NCI-H2227 treated with DMSO at 0.1 percent for 48 hours (cell line): ENCODE measurements at places on chromosomes 3 and 15.

DNA sequence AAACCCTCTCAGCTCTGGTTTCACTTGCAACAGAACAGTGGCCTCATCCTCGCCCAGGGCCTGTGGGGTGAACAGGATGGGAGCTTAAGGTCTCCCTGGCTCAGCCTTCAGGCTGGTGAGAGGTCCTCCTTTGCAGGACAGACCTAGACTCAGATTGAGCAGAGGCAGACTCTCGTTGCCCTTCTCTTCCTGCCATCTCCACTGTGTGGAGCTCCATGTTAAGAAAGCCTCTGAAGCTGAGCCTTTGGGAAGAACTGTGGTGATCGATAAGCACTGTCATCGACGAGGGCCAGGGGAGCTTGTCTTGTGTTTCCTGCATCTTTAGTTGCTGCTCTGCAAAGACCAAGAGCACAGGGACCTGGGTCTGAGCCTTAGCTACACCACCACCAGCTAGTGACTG, 37.8 kb upstream of the GRIP2 start:
- DNase-seq: no peak

GRCh38 chr15:63384906-63385305, 3.3 kb upstream of the CA12 start:
- no peak for DNase-seq

- DNase-seq: no peak
Observed at GRCh38 chr3:22263042-22263441, 512.0 kb upstream of the ZNF385D start.

DNA sequence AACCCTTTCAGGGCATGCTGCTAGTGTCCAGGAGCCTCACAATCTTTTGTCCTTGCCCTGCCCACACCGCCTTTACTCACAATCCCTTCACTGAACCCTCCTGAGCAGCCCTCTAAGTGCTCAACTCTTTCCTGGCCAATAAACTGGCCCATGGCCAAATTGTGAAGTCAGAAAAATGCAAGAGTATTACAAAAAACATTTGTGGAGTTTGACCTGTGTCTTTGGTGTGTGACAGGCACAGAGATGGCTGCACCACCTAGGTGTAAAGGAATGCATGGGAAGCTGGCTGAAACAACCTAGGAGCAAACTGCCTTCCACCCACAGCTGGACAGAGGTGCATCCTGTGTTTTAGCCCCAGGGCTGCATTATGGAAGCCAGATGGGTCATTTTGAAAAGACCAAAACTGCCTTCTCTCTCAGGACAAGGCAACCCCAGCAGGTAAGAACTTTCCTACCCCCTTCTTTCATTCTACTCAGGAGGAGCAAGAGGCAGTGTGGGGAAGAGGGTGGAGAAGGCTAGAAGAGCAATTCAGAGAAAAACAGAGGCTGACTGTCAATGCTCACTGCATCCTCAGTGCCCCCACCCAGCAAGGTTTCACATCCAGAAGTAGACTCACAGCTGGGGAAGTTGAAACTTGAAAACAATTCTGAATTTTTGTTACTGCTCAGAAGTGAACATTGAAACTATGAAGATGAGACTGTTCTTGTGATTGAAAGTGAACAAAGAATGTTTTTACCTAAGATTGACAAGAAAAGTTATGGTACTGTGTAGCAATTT, 78.6 kb downstream of the TRIM42 start:
- no peak for DNase-seq

GRCh38 chr3:37909067-37909911, 47.6 kb downstream of the CTDSPL start:
- DNase-seq: no peak

- DNase-seq: no peak
Observed at GRCh38 chr3:123876858-123877257, 7.3 kb downstream of the MYLK start.

GRCh38 chr3:183116025-183116614, 16.8 kb upstream of the MCCC1 start:
- peak; percentile 96 for DNase-seq

- peak; percentile 72 for DNase-seq
Observed at GRCh38 chr15:92810418-92811138, 89.5 kb upstream of the CHD2 start.

- peak; percentile 32 for DNase-seq
Observed at GRCh38 chr3:72306800-72307341, 521.9 kb upstream of the PROK2 start.
